ENCODE measurements at places on chromosomes 5 and 9.

DNA sequence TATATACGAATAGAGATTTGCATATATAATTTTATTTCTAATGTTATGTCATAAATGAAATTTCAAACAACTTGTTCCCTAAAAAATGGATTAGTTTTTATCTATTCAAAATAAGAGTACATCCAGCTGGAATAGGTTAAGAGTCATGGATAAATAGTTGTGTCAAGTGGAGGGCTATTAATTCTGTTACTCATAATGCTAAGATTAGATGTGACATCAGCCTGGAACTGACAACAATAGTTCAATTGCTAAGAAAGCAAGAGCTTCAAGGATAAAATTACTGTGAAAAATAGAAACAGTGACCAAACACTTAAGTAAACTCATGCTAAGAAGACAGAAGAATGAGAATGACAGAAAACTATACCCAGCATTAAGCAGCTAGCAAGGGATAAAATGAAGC is 92.2 kb upstream of the CDH9 start:
- no peak for DNase-seq

- no peak for DNase-seq
Observed at GRCh38 chr5:87872986-87873385, 395.7 kb downstream of the TMEM161B start.

GRCh38 chr5:97019435-97020117 is 83.7 kb downstream of the LNPEP start:
- DNase-seq, result no peak

- DNase-seq, result no peak
Observed at GRCh38 chr5:6715758-6716628, 2.8 kb downstream of the TENT4A start.

- DNase-seq, result no peak
Observed at GRCh38 chr9:129696944-129697655, 31.7 kb downstream of the PRRX2 start.

DNA sequence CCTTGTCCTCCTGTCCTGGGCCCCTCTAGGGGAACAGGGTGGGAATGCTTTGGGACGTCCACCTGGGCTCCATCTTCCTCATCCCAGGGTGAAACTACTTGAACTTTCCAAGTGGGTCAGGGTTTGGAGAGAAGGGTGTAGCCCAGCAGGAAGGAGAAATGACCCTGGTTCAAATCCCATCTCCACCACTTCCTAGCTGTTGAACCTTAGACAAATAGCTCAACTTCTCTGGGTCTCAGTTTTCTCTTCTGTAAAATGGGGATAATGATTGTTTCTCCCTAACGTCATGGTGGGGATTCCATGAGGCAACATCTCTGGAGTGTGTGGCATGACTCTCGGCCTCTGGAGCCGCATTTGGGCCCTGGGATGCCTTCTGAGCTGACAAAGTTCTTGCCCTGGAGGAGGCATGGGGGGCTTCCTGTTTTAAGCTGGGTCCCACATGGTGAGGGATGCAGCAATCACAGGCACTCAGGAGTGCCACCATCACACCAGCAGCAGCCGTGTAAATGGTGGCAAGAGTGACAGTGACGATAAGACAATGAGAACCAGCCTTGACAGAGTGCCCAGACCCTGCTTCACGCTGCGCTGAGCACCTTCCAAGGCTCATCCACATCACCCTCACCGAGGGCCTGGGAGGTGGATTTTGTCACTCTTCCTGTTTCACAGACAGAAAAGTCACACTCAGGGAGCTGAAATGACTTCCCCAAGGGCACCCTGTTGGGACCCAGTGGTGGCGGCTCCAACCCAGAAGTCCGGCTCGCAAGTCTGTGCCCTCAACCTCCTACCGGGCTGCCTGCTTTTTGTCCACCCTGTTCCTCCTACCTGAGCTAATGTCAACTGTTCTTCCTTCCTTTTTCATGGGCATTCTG is 69.5 kb upstream of the IER5L start:
- no peak for DNase-seq

DNA sequence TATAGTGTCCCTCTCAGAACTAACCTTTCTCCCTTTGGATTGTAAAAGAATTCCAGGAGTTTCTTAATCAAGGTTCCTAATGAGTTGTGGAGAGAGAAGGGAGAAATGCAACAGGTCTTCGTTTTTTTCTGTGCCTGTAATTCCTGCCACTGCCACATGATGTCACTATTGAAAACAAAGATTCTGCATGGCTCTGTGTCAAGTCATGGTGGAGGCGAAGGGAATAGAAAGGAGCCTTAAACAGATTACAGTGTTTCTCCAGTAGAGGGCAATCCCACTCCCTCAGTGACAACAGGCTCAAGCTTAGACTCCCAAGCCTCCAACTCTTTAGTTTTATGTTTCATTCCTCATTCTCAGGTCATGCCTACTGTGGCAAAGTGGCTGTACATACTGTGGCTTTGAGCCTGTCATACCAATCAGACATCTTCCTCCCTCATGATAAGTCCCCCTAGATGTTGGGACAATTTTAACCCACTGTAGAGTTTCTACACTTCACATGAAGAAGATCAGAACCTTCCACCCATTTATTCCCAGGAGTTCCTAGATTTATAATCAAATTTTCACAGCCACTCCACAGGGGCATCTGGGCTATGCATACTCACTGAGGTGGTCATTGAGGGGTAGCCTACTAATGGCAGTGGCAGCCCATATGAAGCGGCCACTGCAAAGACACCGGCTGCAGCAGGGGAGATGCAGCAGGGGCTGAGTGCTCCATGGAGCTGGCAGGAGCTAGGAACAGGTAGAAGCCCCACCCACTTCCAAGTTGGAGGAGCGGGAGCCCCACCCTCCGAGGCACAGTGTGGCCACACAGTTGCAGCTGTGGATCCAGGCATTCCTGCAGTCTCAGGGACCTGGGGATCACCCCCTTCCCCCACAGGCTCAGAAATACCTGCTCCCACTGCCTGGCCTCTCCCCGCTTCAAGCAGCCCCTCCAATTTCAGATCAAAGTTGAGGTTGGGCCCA is 97.4 kb upstream of the TRIM32 start:
- DNase-seq, result peak; percentile 22

DNA sequence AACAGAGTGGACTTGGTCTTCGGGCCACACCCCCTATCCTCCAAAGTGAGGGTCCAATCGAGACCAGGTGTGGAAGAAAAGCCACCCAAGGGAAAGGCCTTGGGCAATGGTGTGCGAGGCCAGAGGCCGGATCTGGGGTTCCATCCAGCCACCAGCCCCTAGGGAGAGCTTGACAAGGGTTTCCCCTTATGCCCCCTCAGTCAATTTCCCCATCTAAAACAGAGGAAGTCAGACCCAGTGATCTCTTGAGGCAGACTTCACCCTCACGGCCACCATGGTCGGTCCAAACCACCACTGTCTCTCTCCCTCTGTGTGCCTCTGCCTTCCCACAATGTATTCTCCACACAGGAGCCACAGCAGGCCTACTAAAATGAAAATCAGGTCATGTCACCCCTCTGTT is 82.9 kb downstream of the C5orf15 start:
- no peak for DNase-seq

- no peak for DNase-seq
Observed at GRCh38 chr5:151589878-151590570, 1.1 kb downstream of the FAT2 start.

- DNase-seq, result no peak
Observed at GRCh38 chr9:119761812-119762211, 392.6 kb upstream of the BRINP1 start.

DNA sequence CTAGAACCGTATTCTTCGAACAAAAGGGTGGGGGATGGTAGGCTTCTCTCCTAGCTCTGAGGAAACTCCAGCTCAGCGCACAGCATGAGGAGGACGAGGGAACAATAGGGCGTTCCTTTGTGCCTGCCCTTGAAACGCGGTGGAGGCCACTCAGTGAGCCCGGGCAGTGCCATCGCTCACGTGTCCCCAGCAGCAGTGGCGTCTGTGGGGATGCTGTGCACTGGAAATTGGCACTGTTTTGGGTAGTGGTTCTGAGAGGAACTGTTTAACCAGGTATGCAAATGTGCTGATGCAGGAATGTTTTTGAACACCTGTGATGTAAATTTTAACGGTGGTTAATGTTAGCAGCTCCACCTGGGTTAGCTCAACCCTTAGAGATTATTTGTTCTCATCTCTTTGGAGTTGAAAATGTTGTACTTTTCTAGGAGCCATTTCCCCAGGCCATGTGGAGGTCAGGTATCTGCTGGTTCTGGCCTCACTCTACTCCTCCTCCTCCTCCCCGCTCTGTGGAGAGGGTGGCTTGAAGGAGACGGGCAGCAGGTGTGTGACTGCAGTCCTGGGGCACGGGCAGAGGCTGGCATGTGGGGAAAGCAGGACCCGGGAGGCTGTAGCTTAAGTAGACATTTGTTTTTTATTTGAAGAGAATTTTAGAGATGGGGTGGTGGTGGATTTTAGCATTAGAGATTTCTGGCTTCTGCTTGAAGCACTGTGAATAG is 48.3 kb downstream of the EHMT1 start:
- DNase-seq, result no peak

DNA sequence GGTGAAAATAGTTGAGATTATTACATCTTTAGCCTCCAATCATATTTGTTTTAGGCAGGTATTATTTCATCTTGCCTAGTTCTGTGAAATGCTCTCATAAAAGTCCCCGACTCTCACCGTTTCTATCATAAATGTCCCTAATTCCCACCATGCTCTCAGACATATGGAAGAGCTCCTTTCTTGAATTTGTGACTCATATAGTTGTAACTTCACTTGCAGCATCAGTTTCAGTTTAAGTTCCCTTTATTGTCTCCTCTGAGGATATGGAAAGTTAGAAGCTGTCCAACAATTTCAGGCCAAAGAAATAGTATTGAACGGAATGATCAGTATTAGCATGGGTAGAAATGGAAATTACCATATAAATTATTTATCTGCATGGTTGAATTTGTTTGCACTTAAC is 187.5 kb upstream of the NR4A3 start:
- no peak for DNase-seq

DNA sequence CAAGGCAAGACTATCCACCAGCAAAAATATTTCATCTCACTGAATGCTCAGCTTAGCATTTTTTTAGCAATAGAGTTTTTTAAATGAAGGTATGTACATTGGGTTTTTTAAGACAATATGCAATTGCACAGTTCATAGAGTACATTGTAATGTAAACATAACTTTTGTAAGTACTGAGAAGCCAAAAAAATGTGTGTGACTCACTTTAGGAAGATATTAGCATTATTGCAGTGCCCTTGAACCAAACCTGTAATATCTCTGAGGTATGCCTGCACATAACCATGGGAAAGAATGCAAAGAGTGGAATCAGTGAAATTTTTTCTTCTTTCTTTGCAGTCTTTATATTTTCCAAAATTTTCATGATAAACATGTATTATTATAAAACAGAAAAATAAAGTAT is 1533.3 kb upstream of the WWC1 start:
- DNase-seq, result no peak

DNA sequence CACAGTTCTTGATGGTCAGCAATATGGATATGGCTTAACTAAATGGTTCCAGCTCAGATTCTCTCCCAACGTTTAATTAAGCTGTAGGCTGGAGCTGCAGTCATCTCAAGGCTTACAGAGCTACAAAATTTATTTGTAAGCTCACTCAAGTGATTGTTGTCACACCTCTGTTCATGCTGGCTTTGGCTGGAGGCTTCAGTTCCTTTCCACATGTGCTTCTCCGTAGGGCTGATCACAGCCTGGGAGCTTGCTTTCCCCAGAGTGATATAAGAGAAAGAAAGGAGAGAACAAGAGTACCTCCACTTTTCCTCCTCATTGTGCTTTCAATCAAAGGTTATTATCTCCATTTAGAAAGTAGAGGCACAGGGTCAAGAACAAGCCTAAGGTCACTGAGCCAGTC is 182.7 kb upstream of the KCNN2 start:
- DNase-seq, result no peak

- no peak for DNase-seq
Observed at GRCh38 chr9:95513711-95514110, 3.1 kb downstream of the PTCH1 start.

DNA sequence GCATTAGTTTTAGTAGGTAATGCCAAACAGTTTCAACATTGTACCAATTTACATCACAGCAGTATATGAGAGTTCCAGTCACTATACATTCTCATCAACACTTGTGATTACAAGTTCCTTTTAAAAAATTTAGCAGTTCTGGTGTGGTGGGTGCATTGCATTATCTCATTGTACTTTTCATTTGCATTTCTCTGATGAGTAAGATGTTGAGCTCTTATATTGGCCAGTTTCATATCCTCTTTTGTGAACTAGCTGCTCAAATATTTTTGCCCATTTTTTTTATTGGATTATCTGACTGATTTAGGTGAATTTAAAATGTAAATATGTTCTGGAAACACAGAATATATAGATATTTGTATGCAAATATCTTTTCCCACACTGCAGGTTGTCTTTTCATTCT is 160.9 kb upstream of the NR3C1 start:
- DNase-seq, result no peak

GRCh38 chr9:37943345-37944265 is 39.7 kb upstream of the SLC25A51 start:
- DNase-seq, result no peak

- no peak for DNase-seq
Observed at GRCh38 chr5:142544946-142545649, 140.8 kb downstream of the FGF1 start.

Measured in GM12891 (cell line).